Umbilical cord (tissue), 2 donors: ENCODE measurements at places on chromosomes 4 and X.

DNA sequence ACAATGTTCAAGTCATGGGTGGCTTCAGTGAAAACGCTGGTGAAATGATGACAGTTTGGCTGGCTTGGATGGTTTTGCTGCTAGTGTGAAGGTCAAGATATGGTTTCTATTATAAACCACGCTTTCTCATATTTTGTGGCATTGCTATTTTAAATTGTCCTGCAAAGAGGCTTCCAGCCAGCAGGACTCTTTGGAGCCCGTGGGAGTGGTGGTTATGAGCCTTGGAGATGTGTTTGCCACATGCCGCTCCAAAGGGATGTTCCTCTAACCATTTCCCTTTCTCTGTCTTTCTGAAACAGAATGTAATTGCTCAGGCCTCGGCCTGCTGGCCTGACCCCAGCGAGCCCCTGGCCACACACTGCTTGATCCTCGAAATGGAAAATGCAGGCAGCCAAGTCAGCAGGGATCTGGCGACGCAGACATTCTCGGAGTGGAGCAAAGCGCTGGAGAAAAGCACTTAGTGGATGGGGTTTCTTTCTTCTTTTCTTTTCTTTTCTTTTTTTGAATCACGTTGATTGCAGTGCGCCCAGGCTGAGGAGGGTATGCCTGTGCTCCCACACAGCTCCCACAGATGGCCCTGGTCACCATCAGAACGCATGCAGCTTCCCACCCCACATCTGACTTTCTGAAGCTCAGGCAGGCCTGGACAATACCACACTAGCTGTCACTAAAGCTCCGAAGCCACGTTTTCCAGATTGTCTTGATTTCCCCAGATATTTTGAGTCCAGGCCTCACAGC is 114.0 kb downstream of the ENPP6 start:
- DNase-seq, result peak; percentile 94

DNA sequence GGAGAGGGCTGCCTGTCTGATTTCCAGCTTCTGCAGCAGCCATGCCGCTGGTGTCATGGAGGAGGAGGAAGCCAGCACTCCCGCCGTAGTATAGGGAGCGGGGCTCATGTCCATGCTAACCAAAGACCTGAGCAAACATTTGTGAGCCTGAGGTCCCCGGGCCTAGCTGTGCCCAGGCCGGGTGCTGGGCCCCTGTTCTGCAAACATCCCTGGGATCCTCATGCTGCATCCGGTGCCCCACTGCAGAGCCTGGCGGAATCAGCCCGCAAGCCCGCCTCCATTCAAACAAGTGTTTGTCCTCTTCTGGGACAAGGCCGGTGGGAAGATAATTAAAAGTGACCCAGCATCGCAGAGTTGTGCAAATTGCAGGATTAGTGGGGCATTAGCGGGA is 106.3 kb downstream of the SORCS2 start:
- DNase-seq, result no peak

DNA sequence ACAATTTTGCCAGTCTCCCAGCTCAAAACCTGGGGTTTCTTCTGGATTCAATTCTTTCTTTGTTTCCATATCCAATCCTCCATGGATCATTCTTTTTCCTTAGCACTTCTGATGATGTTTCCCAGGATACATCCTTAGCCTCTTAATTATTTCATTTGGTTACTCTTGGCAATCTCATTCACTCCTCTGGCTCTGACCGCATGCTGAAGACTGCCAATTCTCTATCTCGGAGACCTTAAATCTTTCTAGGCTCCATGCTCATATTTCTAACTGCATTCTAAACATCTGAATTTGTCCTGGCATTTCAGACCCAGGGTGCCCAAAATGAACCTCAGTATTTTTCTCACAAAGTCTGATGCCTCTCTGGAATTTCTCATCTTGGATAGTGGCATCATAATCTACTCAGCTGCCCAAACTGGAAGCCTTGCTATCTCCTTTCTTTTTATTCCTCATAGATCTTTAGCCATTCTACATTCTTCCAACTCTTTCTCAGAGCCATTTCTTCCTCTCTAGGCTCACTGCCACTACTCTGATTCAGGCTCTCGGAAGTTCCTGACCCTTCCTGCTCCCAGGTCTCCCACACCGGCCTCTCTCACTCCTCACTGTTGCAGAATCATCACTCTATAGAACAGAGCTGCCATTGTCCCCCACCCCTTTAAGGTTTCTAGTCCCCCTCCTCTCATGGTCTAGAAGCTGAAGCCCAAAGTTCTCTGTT is 290.2 kb downstream of the CAMK2D start:
- no peak for DNase-seq

GRCh38 chr4:16261313-16261878 is 35.1 kb upstream of the TAPT1 start:
- no peak for DNase-seq

DNA sequence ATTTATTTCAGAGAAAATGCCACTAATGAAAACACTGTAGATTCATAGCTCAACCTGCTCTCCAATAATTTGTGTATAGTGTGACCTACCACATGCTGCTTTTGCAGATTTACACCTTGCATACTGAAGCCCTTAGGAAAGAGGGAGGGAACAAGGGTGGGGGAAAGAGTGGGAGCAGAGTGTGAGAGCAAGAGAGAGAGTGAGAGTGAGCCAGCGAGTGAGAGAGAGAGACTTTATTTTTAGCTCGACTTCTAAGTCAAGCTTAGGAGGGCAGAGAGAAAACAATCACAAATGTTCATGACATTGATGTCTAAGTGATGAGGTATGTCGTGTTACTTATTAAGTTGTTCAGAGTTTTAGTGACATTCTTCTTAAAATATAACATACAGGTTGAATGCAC is 112.5 kb upstream of the HAND2 start:
- DNase-seq, result no peak

DNA sequence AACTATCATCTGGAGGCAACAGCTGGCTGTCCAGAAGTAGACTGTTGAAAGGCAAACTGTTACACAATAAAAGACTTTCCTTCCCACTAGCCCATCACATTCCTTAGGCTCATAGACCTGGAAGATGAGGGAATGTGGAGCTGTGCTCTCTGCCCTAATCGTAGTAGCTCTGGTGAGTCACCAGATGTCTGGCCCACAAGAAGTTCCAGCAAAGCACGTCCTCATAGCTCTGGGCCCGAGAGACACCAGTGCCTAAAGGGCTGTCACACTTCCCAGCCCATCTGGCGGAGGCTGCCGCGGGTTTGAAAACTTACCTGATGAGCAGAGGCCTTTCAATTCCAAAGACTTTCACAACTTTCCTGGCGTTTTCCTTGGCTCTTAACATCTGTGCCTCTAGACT is 81.7 kb upstream of the STOX2 start:
- peak; percentile 57 for DNase-seq

DNA sequence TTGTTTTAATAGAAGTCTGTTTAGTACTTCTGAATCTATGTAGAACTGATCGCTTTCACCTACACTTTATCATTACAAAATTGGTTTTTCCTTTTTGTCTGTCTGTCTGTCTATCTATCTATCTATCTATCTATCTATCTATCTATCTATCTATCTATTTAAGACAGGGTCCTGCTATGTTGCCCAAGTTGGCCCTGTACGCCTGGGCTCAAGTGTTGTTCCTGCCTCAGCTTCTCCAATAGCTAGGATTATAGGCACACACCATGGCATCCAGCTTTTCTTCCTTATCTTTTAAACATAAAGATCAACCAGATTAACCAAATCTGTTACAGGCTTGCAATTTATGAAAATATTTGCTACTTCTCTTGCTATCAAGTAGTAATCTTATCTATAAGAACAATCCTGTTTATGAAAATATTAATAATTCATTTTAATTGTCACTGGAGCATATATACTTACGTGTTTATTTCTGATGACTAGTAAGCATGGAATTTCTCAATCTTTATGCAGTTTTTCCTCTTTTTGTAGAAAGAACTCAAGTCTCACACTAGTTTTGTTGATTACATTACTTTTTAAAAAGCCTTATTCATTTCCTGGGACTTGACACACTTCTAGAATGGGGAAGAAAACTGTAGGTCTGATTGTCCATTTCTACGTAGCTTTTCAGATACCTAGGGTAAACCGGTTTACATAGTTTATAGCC is 24.5 kb downstream of the KIAA0232 start:
- no peak for DNase-seq

GRCh38 chr4:81565142-81565870 is 93.6 kb upstream of the RASGEF1B start:
- peak; percentile 64 for DNase-seq

GRCh38 chr4:147480891-147481576 is at the start of gene EDNRA:
Gene EDNRA, plus strand, starts transcription at chr4:147481097. Its CDS starts 4,585 bp downstream, at chr4:147485682.
- peak; percentile 70 for DNase-seq

DNA sequence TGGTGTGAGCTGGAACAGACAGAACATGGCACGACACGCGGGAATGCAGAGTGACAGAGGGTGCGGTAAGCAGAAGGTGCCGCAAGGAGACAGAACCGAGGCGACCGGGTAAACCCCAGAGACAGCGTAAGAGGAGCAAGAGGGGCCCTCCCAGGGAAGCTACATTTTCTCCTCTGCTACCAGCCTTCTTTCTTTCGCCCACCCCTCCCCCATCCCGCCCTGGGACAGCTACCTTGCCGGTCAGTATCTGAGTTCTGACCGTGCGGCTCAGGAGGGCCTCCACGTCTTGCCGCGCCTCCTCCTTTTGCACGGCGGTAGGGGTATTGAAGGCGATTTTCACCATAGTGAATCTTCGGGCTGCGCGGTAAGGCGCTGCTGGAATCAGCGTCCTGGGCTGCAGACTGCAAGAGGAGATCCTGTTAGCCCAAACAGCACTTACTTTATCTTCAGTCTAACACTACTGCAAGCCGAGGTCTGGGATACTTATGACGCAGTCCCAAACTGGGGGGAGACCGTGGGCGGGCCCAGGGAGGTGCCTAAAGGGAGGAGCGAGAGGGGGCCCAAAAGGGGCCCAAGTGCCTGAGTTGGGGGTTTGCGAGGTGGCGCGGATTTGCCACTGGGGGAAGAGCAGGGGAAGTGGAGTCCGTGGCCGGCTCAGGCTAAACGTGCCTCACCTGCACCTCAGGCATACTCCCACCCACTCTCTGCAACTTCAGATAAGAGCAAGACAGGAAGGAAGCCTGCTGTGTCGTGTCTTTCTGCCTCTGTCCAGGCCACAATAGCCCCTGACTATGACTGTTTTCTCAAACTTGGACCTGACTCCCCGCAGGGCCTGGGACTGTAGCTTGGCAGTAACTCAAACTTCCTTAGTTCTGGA is at the start of gene ITM2A:
Gene ITM2A (minus strand): TSS at position 462 of the 877 bp plus-strand sequence. CDS start 119 bp downstream, at position 343.
- peak; percentile 38 for DNase-seq

- DNase-seq, result no peak
Observed at GRCh38 chr4:18202486-18202885, 180.9 kb upstream of the LCORL start.

GRCh38 chr4:152072001-152072485 is 311.2 kb upstream of the GATB start:
- no peak for DNase-seq

- DNase-seq, result no peak
Observed at GRCh38 chr4:1234309-1234695, 14.6 kb downstream of the CTBP1 start.

DNA sequence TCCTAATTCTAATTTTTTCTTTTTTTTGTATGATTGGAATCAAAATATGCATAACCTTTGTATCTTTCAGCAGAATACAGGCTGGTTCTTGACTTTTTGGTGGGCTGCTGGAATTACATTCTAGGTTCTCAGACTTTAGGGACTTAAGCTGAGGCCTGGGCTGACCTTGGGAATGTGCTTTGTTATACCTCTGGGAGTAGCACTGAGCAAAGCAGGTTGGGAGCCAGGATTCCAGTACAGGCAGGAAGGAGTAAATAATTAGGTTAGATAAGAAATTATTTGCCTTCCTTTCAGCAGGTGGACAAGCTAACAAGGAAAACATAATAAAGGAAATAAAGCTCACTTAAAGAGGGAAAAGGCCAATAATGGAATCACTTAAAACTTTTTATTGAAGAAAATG is 49.9 kb upstream of the SLC4A4 start:
- DNase-seq, result no peak

DNA sequence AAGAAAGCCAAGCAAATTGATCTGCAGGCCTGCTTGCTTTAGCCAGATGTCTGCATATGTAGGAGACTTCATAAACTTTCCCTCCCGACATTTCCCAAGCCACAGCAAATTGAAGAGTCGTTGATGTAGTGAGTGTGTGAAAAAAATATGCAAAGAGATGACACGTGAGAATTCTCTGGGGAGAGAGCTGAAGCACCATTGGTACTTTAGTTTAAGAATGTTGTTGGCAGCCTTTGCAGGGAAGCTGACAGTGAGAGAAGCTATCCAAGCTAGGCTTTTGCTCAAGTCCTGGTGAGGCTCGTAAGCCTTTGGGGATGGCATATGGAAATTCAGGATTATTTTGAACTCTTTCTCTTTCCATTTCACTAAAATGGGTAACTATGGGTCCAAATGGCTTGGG is 87.5 kb downstream of the GLRA2 start:
- DNase-seq, result peak; percentile 70

- DNase-seq, result no peak
Observed at GRCh38 chr4:152516156-152516555, 19.7 kb downstream of the FBXW7 start.

DNA sequence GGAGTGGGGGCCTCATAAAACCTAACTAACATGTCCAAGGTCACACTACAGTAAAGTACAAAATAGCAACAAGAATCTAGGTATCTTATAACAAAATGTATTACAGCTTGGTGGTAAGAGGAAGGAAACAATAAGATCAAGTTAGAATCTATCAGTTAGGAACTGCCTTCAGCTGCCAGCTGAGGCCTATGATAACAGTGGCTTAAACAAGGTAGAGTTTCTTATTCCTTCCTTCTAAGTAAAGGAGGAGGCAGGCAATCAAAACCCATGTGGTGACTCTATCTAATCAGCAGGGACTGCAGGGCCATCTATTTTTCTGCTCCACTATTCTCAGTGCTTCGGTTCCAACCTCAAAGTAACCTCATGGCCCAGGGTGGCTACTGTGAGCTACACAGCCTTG is 10.9 kb downstream of the SH3D19 start:
- DNase-seq, result no peak

DNA sequence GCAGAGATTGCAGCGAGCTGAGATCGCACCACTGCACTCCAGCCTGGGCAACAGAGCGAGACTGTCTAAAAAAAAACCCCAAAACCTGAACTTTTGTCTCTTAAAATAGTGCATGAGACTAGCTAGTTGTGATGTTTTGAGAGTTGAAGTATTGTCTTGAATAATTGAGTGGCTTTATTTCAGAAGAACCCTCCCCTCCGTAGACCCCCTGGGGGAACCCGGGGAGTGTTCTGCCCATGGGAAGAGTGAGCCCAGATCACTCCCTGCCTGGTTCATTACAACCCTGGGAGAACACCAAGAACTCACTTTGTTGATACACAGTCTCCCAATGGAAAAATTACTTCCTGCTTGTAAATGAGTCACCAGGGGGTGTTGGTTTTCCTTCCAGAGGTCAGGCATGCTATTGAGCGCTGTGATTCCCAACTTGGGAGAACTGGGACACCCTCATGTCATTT is 65.3 kb upstream of the SHISA3 start:
- no peak for DNase-seq

- no peak for DNase-seq
Observed at GRCh38 chr4:15149234-15149838, 147.1 kb downstream of the CPEB2 start.

DNA sequence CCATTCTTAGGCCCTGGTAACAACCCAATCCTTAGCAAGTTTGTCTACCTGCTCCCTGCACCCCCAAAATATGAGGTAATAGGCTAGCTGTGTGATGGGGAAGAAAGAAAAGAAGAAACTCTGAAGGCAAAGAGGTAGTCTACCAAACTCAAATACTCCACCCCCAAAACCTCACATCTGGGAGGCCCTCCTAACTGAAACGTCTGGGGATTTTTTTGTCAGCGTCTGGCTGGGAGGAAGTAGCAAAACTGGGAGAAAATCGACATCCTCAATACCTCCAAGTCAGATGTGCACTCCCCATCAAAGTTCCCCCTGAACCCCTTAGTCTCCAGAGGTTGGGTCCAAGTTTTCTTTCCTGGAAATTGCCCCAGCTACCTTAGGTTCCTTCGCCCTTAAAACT is 1.0 kb downstream of the LAMP2 start:
- DNase-seq, result no peak
